Stimulated activated CD8-positive, alpha-beta memory T cell treated with anti-CD3 and anti-CD28 coated beads, Interleukin-2, amount 100 ng/mL, for 1 hour (primary cell): ENCODE measurements at places on chromosomes 3 and 15.

DNA sequence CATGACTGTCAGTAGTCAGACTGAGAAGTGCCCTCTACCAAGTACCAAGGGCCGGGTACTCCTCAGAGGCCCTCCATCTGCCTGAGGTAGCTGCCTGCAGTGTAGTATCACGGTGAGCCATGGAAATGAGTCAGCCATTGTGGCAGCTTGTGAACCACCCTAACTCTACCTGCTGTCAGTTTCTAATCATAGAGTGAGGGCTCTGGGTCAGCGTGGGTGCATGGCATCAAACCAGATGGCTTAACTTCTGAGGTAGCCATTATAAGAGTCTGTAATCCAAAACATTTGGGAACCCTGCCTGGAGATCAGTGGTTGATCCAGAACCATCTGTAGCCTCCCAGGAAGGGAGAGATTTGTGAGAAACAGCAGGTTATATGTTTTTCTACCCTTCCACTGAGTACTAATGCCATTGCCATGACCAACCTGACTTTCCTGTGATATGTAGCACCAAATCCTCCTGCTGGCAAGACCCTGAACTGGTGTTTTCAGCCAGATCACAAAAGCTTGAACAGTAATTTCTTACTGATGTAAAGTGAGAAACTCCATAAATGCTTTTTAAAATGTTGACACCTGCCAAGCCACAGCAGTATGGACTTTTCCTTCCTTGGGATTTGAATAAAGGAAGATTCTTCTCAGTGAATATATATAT is 38.9 kb downstream of the ABHD2 start:
- DNase-seq: no peak

GRCh38 chr3:69695933-69696332 is 43.3 kb upstream of the MITF start:
- no peak for DNase-seq

DNA sequence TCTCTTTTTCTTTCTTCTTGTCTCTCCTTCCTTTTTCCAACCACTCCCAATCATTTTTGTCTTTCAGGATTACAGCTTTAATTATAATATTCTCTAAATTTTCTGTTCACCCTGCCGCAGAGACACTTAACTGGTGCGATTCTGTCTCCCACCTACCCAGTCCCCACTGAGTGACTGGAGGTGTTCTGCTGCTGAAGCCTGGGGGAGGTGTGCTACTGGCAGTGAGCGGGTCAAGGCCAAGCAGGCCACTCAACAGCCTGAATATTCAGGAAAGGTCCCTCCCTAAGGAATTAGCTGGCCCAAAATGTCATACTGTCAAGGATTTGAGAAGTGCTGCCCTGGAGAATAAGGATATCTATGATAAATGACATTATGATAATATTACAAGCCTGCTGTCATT is 126.5 kb downstream of the GABRG3 start:
- DNase-seq: no peak

GRCh38 chr3:10371167-10371566 is 50.3 kb upstream of the SEC13 start:
- DNase-seq: no peak

GRCh38 chr15:38217788-38218609 is 34.6 kb upstream of the SPRED1 start:
- DNase-seq: no peak

GRCh38 chr3:23806534-23807423 is 1.0 kb downstream of the UBE2E1 start:
- no peak for DNase-seq

DNA sequence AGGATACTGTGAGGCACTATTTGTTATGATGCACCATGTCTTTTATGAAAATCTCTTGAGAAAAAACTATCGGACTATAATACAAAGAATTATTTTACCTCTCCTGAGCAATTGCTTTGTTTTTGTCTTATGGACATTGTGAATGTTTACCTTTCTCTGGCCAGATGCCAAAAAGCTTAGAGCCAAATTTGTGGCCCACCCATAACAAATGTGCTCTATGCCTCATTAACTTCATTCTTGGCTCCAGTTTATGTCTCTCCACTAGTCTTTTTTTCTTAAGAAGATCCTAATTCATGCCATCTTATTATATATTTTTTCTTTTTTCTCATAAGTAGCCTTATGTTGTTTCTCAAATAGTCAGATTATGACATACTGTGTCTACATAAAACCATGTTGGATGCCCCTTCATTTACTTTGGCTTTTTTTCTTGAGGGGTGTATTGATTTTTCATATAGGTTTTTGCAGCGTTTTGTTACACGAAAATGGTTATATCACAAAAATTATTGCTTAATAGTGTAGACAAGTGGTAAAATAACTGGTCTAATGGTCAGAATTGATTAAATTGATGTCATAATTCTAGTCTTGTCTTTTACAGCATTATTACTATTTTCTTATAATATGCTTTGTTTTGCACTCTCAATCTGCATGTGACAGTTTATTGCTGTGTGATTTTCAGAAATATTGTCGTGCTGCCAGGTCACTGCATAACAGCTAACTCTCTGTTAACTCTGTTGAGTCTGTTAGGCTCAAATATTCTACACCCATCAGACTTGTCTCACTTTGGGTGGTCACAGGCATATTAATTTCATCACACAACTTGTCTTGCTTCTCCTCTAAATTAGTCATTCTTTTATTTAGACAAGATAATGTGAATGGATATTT is 18.2 kb downstream of the SENP8 start:
- no peak for DNase-seq
